Stimulated activated CD4-positive, alpha-beta T cell treated with anti-CD3 and anti-CD28 coated beads, Interleukin-15, amount 100 ng/mL, for 1 hour (primary cell): ENCODE measurements at places on chromosomes 6 and 20.

- DNase-seq: no peak
These were observed 16.0 kb downstream of the MDFI start for GRCh38 chr6:41654151-41654697.

- no peak for DNase-seq
These were observed 207.2 kb upstream of the ECI2 start for GRCh38 chr6:4342407-4343137.

DNA sequence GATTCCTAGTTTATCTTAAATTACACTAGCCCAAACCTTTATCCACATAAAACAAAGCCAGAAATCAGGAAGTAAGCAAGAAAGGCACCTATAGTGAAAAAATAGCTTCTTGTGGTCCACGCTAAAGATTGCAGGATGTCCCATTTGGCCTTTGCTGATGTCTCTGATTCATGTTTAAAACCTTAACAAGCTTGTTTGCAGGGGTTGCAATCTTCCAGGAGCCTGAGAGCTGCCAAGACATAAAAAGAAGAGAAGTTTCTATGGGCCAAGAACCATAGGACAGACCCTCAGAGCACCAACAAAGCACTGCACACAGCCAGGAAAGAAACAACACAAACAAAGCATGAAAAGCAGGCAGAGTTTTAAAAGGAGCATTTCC is 49.4 kb downstream of the ADAT2 start:
- DNase-seq: no peak

GRCh38 chr6:1381481-1382330 is 7.7 kb upstream of the FOXF2 start:
- peak; percentile 10 for DNase-seq

GRCh38 chr6:168244961-168245551 is 74.5 kb downstream of the DACT2 start:
- no peak for DNase-seq

GRCh38 chr6:91654357-91654756 is 1067.5 kb upstream of the MAP3K7 start:
- DNase-seq: no peak

- DNase-seq: no peak
These were observed 243.2 kb downstream of the ARID1B start for GRCh38 chr6:157020398-157020797.
